ENCODE measurements at places on chromosomes 12 and 14.
A peak's percentile ranks its signal among the peaks of the same experiment; 100 is the strongest.

DNA sequence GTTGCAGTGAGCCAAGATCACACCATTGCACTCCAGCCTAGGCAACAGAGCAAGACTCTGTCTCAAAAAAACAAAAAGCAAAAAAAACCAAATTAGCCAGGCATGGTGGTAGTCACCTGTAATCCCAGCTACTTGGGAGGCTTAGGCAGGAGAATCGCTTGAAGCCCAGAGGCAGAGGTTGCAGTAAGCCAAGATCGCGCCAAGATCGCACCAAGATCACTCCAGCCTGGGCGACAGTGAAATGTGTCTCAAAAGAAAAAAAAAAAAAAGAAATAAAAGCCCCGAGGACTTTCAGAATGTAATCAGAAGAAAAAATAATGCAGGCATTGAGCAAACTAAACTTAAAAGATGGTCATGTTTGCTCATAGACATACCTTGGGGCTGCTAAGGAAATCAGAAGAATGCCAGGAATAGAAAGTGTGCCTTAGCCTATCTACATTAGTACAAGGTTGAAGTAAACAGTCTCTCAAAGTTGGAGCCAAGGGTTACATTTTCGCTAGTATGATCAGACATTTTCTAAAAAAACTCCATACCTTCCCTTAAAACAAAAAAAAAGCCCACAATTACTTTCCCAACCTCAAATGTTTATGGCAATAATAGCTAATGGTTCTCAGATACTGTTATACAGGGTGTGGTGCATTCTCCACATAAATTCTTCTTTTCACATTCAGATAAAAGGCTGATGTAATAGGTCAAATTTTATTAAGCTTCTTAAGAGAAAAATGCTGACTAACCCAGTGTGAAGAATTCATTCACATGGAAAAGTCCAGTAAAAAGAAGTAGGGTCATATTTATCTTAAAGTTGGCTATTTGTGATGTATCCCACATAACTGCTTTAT lies 15.8 kb downstream of the DTD2 start:
- DNase-seq = no peak

- DNase-seq = no peak
Measured at GRCh38 chr12:70180130-70180529, 63.1 kb upstream of the CNOT2 start.

DNA sequence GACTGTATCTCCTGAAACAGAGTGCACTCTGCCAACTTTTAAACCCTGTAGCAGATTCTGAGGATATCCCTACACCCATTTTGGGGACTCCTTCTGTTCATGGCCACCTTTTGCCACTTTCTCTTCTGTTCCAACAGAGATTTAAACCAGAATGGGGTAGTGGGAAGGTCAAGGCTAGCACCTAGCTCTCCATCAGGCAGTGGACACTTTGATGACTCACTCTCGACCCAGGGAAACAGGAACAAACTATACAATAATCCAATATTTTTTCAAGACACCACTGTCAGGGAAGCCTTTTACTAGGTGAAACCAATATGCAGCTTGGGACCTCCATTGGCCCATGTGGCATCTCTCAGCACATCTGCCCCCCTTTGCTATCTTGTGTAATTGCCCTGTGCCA lies 103.6 kb downstream of the DAAM1 start:
- DNase-seq = no peak

DNA sequence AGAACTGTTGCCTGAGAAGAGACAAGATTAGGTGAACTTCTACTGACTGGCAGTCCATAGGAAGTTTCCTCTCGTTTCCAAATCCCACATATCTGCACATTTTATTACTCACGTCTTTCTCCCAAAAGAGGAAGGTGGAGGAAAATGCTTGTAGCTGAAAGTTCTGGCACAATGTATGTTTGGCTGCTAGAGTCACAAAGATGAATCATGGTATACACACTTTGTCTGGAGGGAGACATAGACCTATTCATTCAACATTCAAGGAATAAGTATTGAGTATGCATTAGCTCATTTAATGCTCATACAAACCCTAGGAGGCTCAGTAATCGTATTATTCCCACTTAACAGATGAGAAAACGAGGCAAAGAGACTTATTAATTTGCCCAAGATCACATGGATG lies 291.8 kb downstream of the FOXN3 start:
- no peak for DNase-seq

GRCh38 chr12:48349471-48349870 lies 1.2 kb downstream of the ZNF641 start:
- DNase-seq = no peak

DNA sequence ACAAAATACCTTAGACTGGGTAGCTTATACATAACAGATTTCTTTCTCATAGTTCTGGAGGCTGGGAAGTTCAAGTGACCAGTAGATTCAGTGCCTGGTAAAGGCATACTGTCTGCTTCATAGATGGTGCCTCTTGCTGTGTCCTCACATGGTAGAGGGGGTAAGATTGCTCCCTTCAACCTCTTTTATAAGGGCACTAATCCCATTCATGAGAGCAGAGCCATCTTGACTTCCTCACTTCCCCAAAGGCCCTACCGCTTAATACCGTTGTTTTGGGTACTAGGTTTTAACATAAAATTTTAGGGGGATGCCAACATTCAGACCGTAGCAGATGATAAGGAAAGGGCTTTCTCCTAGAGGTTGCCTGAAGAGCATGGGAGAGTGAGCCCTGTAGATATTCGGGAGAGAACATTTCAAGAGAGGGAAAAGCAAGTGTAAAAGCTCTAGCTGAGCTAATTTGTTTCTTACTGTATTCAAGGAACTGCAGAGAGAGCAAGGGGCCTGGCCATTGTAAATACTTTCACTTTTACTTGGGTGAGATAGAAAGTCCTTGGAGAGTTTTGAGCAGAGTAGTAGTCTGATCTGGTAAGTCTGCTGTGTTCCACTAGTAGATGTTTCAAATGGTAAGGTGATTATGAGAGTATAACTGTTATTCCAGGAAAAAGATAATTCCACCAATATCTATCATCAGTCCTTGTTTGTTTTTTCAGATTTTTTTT lies 27.3 kb downstream of the FRS2 start:
- DNase-seq = peak; percentile 43

DNA sequence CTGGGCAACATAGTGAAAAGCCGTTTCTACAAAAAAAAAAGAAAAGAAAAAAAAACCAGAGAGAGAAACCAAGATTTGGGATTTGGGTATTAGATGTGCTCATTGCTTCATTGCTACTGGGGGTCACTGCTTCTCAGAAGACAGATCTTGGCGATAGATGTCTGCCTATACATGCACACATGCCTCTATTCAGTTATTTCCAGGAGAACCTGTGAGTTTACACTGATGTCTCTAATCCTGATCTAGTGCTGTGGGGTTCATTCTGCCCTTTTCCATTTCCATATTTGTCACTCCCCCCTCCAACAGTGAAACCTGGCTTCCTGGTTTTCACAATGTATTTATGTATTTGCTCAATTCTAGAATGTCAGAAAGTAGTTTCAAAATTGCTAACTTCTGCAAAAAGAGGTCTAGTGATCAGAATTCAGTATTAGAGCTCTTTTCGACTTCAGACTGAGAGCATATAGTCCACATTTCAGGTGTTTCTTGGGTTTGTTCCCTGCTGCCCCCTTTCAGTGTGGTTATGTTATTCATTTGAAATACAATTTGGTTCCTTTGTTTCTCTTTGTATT lies 111.0 kb downstream of the SLC25A47 start:
- DNase-seq = no peak
